ENCODE measurements at places on chromosomes 7 and 10.

- DNase-seq = no peak
These were observed 25.5 kb upstream of the AMZ1 start for GRCh38 chr7:2662273-2663120.

GRCh38 chr7:34036051-34036920 lies 130.9 kb downstream of the BMPER start:
- DNase-seq = no peak

DNA sequence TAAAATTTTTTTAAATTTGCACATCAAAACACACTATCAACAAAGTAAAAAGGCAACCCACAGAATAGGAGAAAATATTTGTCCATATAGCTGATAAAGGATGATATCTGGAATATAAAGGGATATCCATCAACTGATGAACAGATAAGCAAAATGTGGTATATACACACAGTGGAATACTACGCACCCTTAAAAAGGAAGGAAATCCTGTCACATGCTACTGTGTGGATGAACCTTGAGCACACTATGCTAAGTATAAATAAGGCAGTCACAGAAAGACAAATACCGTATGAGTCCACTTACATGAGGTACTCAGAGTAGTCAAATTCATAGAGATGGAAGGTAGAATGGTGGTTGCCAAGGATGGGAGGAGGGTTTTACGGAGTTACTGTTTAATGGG lies 37.7 kb downstream of the ARHGAP19 start:
- no peak for DNase-seq

DNA sequence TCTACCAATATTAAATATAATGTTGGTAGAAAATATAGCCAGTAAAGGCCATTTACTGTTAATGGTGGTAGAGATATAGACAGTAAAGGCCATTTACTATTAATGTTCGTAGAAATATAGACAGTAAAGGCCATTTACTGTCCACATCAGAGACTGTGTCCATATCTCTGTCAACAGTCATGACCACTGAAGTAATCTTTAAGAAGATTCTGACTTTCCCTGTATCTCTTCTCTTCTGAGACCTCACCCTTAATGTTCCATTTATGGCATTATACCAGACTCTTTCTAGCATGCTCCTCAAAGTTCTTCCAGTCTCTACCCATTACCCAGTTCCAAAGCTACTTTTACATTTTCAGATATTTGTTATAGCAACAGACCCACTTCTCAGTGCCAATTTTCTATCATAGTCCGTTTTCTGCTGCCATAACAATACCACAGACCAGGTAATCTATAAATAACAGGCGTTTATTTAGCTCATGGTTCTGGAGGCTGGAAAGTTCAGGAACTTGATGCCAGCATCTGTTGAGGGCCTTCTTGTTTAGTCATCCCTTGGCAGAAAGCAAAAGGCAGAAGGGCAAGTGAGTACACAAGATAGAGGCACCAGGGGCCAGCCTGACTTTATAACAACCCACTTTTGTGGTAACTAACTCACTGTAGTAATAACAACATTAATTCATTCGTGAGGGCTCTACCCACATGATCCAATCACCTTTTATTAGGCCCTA lies 7.9 kb upstream of the NUDCD3 start:
- DNase-seq = no peak

DNA sequence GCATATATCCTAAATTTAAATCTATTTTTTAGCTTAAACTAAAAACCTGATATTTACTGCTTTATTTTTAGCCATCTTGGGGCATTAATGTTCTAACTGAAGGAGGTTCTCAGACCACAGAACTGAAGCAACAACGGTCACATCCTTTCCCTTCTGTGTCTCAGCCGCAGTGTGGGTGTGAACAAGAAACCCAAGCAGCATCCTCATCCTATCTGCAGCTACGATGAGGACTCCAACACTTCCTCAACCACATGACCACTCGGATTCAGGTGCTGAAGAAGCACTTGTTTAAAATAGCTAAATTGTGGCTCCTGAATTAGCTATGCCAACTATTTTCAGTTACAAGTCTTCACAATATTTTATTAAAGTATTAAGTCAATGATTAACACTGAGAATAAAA lies 5.3 kb downstream of the ESYT2 start:
- DNase-seq = peak; percentile 80

- DNase-seq = no peak
These were observed 60.8 kb downstream of the CHN2 start for GRCh38 chr7:29255199-29255878.

DNA sequence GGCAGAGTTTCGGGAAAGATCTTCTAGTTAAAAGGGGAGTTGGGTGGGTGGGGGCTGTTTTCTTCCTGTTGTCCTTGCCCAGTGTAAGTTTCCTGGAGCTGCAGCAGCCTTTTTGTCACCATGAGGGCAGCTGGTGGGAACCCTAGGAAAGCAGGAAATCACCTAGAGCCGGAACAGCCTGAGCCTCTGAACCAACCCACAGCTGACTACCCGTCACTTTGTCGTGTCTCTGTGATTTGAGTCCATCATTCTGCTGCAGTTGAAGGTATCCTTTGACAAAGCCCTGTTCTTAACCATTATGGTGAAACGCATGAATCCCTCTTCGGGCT lies 1.2 kb upstream of the C10orf143 start:
- no peak for DNase-seq

GRCh38 chr7:107232568-107233090 lies 63.8 kb downstream of the HBP1 start:
- DNase-seq = no peak

GRCh38 chr10:7401782-7402181 lies 9.1 kb downstream of the SFMBT2 start:
- DNase-seq = no peak

DNA sequence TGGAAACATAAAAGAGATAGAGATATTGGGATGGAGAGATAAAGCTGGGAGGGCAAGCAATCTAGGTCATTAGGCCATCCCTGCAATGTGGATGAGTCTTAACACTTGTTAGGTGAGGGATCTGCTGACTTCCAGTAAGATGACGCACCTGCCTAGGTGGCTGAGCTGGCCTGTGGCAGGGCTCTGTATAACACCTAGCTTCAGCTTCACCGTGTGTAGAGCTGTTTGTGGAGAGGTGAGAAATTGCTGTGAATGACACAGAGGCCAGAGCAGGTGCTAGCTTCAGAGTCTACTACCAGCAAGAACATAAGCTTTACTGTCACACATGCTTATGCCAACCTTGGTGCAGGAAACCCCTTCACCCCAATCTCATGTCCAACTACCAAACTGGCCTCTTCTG lies 1010.0 kb downstream of the TYW1 start:
- DNase-seq = no peak

DNA sequence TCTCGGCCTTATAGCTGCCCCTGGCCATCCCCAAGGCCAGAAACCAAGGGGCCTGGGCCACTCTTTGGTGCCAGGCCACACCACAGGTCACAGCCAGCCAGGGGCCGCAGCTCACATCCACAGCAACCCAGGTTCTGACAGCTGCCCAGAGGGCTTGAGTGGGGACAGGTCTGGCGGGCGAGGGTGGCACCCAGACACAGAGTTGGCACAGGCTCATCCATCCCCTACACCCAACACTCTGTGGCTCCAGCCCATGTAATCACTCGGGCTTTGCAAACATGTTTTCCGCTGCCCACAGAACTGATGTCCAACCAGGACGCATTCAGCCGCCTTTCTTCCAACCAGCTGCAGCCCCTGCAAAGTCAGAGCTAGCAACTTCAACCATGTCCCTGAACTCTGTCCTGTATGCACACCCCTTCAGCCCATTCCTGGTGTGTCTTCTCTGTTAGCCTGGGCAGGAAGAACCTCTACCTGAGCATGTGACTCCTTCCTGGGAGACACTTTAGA lies 57.7 kb upstream of the PPP2R2D start:
- DNase-seq = no peak
